NT2/D1 (cell line): ENCODE measurements at places on chromosomes 7 and 10.

- DNase-seq, result no peak
Observed at GRCh38 chr7:108592646-108593201, 23.1 kb downstream of the DNAJB9 start.

GRCh38 chr7:98805956-98806838, 63.6 kb downstream of the TMEM130 start:
- no peak for DNase-seq

DNA sequence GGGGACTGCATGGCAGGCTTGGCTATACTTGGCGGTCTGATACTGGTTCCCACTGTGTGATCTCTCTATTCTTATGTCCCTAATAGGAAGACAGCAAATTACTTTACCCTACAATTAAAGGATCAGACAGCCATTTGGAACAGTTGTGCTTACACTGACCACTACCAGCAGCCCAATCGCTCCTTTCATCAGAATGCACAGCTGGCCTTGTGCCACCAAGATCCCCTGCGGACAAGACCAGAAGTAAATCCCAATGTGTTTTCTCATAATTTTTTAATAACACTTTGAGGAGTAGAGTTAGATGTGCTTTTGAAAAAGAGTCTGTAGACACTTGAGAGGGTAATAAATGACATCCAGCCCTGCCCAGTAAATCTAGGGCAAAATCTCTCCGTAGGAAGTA, 297.2 kb upstream of the ZNF32 start:
- no peak for DNase-seq

DNA sequence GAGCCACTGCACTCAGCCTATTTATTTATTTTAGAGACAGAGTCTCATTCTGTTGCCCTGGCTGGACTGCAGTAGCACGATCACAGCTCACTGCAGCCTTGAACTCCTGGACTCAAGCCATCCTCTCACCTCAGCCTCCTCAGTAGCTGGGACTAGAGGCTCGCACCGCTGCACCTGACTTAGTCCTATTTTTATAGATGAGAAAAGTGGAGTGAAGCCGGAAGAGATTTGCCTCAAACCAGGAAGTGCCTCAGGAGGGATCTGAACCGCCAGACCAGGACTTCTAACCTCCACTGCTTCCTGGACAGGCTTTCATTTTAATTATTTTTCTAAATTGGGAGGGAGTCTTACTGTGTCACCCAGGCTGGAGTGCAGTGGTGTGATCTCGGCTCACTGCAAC, 17.5 kb upstream of the CLIP2 start:
- no peak for DNase-seq

GRCh38 chr7:102081244-102081627, 205.4 kb upstream of the SH2B2 start:
- DNase-seq, result no peak

- no peak for DNase-seq
Observed at GRCh38 chr7:152514771-152515105, 78.9 kb upstream of the KMT2C start.

DNA sequence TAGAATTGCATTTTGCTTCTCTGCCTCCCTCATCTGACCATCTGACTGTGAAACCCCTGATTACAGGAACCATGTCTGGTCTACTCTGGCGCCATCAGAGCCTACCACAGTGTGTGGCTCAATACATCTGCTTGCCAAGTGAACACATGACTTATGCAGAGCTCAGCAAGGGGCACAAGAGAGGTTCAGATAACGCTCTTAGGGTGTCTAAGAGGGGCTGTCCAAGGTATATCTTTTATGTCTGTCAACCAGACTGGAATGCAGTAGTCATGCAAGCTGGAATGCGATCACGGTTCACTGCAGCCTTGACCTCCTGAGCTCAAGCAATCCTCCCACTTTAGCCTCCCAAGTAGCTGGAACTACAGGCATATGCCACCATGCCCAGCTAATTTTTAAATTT, 10.3 kb upstream of the RRP12 start:
- no peak for DNase-seq

GRCh38 chr7:108452707-108453106, 3.5 kb downstream of the NRCAM start:
- no peak for DNase-seq

DNA sequence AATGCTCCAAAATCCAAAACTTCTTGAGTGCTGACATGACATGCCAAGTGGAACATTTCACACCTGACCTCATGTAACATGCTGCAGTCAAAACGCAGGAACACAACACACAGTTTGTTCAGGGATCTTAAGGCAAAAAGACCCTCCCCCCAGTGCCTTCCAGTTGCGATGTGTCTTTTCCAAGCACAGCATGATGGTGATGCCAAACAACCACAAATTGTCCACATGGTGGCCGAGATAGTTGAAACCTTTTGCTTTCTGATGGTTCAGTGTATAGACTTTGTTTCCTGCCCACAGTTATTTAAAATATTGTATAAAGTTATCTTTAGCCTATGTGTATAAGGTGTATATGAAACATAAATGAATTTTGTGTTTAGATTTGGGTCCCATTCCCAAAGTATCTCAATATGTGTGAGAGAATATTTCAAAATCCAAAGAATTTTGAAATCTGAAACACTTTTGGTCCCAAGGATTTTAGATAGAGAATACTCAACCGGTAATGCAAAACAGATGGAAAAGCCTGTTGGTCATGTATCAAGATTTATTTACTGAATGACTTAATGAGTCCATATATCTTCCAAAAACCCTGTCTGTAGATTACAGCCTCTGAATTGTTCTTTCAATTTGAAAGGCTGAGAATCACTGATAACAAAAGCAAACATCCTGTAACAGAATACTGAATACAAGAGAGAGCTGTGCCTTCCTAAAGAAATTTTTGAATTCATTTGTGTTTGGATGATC, 93.4 kb upstream of the OIT3 start:
- DNase-seq, result no peak

DNA sequence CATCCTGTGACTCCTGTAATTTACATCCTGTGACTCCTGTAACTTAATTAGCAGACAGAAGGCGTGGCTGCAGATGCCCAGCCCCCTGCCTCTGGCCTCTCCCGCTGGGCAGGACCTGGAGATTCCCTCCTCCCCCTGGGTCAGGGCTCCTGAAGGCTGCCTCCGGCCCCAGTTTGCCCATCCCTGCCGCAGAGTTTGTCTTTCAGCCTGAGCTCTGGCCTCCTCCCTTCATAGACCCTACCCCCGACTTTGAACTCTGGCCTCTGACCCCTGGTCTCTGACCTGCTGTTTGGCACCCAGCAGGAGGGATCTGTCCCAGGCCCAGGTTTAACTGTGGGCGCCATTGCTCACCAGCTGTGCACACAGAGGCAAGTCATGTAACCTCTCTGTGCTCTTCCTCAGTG, 45.6 kb downstream of the ELFN1 start:
- DNase-seq, result no peak

DNA sequence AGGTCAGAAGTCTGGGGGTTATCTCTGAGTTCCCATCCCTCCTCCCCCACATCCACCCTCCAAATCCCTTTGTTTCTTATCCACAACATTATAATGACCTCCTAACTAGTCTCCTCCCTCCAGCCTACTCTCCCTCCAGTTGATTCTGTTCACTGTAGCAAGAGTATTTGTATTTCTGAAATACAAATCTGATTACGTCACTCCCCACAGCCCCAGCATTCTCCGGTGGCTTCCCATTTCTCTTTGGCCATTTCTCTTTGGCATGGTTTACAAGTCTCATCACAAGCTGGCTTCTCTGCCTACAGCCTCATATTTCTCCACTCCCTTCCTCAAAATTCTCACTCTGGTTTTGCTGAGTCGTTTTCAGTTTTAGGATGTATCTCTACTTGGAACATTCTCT, 24.6 kb upstream of the MRPS33 start:
- no peak for DNase-seq

DNA sequence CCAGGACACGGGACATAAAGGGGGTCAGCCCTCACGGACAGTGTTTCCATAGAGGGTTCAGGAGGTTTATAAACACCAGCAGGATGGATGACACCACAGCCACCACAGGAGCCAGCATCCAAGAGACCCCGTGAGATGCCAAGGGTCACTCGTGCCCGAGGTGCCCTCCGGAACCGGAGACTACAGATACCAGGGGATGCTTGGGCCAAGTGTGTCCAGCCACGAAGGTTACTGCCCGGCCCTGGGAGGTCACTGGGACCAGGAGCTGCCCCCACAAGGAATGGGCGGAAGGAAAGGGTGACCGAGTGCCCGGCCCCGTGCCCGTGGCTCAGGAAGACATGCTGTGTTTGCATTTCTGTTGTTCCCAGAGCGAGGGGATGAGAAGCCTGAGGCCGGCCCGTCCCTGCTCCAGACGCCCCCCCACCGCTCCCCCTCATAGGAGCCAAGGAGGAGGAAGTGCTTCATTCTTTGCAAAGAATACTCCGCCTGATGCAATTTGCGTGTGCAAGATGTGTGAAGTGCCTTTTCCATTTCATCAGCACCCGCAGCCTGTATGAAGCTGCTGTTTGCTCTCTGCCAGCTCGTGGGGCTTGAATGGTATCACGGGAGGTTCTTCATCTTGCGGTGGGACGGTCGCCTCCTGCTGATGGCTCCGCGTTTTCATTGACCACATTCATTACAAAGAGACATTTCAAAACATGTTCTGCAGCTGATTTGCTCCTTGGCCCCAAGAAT, 176.4 kb downstream of the ELFN1 start:
- DNase-seq, result no peak
